ENCODE measurements at places on chromosomes 4 and X.

DNA sequence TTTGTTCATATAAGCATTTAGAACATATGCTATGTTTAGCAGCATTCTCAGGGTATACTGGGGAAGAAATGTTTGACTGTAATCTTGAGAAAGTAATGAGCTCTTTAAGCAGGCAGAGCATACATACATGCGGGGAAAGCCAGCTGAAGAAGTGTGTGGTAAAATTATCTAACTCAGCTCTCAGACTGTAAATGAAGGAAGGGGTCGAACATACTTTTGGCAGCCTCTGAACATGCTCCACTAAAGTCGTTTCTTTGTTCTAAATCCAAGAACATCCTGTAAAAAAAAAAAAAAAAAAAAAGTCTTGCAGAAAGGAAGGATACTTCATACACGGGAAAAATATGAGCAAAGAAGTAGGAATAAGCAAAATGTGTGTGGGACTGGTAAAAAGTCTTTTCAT lies 224.8 kb downstream of the GRID2 start:
- DNase-seq, result no peak

DNA sequence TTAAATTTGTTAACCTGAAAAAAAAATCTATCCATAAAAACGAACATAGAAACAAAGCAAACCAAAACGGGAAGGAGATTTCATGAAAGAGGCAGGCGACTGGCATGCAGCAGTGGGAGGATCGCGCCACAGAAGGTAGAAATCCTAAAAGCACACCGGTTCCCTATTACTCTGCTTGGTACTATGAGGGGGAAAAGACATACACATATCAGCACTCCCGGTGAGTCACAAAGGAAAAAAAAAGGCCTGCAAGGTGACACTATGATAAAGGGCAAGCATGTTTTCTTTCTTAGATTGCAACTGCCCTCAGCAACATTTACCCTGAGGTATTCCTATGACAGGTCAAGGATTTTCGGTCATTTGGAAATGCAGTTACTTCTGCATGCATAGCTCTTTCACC lies 60.6 kb upstream of the NAP1L5 start:
- no peak for DNase-seq

GRCh38 chrX:94288972-94289371 lies 615.0 kb downstream of the FAM133A start:
- DNase-seq, result no peak

GRCh38 chr4:137310166-137310565 lies 222.1 kb downstream of the PCDH18 start:
- no peak for DNase-seq

DNA sequence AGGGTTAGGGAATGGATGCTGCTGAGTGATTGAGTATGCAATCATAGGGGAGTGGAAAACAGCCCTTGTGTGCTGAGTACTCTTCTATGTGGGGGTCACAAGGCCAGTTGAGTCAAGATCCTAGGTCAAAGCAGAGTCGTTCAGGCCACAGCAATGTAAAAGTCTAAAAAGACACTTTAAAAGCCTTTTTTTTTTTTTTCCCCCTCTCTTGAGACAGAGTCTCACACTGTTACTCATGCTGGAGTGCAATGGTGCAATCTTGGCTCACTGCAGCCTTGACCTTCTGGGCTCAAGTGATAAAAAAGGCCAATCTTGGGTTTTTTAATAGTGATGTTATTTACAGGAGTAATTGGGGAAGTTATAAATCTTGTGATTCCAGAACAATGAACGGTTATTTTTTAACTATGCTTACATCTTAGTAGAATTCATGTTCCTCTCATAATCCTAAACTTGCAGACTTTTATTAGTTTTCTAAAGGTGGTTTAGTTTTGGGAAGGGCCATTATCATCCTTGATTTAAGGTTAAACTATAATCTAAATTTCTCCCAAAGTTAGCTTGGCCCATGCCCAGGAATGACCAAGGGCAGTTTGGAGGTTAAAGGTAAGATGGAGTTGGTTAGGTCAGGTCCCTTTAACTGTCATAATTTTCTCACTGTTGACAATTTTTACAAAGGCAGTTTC lies 82.2 kb upstream of the BMP2K start:
- DNase-seq, result no peak

GRCh38 chrX:46953137-46953527 lies 40.9 kb downstream of the JADE3 start:
- no peak for DNase-seq

GRCh38 chrX:122641136-122641535 lies 542.9 kb upstream of the GRIA3 start:
- no peak for DNase-seq

- DNase-seq, result no peak
Measured at GRCh38 chrX:9635368-9635767, 130.3 kb downstream of the GPR143 start.

DNA sequence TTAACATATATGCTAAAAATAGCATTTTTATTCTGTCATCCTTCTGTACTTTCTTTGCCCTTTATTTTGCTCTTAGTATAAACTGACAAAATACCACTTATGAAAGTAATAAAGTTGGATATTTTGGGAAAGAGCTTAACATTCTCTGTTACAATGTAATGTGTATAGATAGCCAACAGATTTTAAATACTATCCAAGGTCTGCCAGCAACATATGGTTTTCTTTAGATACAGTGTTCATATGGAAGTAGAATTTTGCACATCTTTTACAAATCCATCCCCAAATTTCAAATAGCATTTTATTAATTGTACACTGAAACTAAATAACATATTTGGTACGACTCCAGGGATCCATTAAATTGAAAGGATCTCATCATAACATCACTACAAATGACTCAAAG lies 268.6 kb upstream of the PCDH18 start:
- no peak for DNase-seq

DNA sequence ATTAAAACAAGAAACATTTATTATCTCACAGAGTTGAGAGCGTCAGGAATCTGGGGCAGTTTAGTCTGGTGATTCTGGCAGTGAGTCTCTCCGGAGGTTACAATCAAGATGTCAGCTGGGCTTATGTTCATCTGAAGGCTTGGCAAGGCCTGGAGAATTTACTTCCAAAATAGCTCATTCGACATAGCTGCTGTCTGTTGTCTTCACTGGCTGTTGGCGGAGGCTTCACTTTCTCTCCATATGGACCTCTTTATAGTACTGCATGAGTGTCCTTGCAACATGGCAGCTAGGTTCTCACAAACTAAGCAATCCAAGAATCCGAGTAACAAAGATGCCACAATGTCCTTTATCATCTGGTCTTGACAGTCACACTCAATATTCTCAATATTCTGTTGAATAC lies 70.2 kb upstream of the ADGRL3 start:
- DNase-seq, result no peak

- no peak for DNase-seq
Measured at GRCh38 chr4:9996319-9997110, 24.8 kb downstream of the SLC2A9 start.

- DNase-seq, result no peak
Measured at GRCh38 chrX:107878106-107878505, 52.4 kb downstream of the MID2 start.

GRCh38 chrX:66176134-66176533 lies 12.1 kb downstream of the HEPH start:
- no peak for DNase-seq

- DNase-seq, result no peak
Measured at GRCh38 chrX:111123606-111124179, 27.7 kb downstream of the PAK3 start.

DNA sequence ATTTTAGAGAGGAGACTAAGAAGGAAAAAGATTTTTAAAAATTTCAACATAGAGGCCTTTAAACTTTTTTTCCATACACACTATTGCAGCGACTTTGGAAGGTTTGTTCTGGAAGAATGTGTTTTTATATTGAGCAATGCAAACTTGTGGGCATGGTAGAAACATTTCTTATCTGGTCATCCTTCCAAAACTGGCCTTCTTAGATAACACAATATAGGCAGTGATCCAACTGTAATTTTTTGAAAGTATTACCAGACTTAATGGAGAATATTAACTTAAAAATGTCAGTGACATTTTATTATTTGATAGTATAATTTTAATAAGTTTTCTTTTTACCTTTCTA lies 25.6 kb downstream of the FHDC1 start:
- DNase-seq, result no peak

DNA sequence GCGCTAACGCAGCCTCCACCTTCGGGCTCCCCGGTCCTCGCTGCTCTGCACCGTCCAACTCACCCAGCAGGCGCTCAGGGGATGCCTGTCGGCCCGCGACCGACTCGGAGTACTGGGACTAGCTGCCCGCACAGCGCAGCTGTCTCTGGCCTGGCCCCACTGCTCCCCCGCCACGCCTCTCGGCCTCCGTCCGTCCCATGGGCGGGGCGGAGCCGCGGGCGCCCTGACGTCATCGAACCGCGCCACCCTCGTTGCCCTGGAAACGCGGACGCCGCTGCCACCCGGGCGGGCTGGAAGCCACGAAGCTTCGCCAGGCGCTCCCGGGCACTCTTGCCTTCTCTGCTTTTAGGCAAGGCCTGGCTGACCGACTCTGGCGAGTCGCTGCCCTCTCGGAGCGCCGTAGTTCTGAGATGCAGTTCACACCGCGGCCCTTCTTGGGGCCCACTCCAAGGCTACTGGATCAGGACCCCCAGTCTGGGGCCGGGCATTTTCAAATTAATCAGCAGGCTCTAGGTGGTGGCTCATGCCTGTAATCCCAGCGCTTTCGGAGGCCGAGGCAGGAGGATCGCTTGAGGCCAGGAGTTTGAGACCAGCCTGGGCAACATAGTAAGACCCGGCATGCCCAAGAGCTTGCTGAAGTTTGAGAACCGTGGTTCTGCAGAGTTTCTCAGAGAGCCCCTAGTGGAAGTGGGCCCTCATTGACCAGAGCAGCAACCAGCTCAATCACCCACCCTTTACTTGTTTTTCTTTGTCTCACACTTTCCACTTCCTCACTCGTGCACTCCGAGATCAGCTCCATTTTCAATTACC lies 12.0 kb downstream of the ACOX3 start:
- DNase-seq, result peak; percentile 99

All from stimulated activated effector memory CD8-positive, alpha-beta T cell treated with anti-CD3 and anti-CD28 coated beads, Interleukin-12 subunit alpha, Interleukin-12 subunit beta, amount 100 ng/mL, for 72 hours (primary cell).